SW 1271 (cell line): ENCODE measurements at places on chromosomes 11 and 22.
A peak's percentile ranks its signal among the peaks of the same experiment; 100 is the strongest.

DNA sequence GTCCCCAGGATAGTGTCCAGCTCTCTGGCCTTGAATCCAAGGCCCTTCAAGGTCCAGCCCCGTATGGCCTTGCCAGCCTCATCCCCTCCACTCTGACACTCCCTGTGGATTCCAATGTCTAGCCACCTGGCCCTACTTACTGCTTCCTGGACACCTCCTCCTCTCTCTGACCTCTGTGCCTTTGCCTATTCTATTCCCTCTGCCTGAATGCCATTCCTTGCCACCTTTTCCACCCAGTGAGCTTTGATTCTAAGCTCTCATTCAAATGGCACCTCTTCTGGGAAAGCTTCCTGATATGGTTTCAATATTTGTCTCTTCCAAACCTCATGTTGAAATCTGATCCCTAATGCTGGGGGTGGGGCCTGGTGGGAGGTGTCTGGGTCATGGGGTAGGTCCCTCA is 31.9 kb upstream of the TTLL12 start:
- no peak for DNase-seq

DNA sequence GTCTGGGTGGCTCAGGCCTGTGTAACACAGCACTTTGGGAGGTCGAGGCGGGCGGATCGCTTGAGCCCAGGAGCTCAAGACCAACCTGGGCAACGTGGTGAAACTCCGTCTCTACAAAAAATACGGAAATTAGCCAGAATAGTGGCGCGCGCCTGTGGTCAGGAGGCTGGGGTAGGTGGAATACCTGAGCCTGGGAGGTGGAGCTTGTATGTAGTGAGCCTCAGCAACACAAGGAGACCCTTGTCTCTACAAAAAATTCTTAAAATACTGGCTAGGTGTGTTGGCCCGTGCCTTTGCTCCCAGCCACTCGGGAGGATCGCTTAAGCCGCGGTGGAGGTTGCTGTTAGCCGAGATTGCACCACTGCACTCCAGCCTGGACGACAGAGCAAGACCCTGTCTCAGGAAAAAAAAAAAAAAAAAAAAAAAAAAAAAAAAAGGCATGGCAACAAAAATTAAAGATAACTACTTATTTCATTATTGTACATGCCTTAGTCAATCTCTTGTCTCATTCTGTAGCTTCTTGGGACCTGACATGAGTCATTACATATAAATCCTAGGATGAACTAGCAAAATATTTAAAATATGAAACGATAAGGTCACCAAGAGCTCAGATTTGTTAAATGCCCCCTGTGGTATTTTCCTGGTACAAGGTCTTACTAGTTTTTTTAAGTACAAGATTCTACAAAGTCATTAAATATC is 1.1 kb downstream of the TAF1D start:
- peak; percentile 95 for DNase-seq

DNA sequence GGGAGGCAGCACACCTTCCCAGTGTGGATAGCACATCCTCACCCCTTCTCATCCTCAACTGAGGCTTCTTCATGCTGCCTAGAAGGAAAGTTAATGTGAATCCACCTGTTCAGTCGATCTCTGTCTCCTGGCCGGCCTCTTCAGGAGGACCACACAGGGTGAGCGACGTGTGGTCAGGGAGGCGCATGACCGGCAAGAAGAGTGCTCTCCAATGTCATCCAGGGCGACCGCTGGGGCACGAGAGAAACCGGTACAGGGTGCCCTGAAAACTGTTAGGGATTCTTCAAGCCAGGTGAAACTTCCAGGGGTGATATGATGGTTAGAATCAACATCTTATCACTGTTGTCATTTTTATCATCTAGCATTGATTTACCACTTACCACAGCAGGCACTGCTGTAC is 43.0 kb downstream of the IGSF9B start:
- DNase-seq, result no peak

- DNase-seq, result no peak
Measured at GRCh38 chr22:19889951-19890350, 35.3 kb upstream of the GNB1L start.

- no peak for DNase-seq
Measured at GRCh38 chr11:109998921-109999320, 94.3 kb upstream of the ZC3H12C start.

- no peak for DNase-seq
Measured at GRCh38 chr11:72274435-72274834, 30.5 kb upstream of the PHOX2A start.

GRCh38 chr22:39470451-39471291 is 13.9 kb downstream of the MGAT3 start:
- DNase-seq, result no peak

DNA sequence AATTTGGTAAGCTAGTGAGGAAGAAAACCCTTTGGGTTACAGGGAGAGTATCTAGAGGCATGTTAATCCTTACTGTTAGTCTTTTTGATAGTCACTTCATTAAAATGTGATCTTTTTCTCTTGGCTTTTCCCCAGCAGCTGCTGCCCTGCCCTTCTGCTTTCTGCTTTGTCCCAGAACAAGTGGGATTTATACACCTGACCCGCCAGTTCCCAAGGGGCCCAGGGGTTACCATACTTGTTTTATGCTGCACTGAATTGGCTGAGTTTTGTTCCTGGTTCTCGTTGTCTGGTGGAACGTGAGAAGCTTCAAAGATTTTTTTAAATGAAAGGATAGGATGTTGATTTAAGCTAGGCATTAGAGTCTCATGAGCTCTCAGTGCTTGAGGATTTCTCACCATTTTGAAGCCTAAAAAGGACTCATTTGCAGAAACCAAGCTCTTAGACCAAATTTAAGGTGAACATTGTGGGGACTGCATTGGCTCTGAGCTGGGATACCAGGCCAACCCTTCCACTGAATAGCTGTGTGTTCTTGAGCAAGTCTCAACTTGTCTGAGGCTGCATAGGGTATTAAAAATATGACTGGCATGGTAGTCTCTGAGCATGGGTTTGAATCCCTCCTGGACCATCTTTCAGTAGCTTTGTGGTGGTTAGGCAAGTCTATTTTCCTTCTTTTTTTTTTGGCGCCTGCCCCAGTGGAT is 6.6 kb downstream of the LIMK2 start:
- DNase-seq, result no peak

DNA sequence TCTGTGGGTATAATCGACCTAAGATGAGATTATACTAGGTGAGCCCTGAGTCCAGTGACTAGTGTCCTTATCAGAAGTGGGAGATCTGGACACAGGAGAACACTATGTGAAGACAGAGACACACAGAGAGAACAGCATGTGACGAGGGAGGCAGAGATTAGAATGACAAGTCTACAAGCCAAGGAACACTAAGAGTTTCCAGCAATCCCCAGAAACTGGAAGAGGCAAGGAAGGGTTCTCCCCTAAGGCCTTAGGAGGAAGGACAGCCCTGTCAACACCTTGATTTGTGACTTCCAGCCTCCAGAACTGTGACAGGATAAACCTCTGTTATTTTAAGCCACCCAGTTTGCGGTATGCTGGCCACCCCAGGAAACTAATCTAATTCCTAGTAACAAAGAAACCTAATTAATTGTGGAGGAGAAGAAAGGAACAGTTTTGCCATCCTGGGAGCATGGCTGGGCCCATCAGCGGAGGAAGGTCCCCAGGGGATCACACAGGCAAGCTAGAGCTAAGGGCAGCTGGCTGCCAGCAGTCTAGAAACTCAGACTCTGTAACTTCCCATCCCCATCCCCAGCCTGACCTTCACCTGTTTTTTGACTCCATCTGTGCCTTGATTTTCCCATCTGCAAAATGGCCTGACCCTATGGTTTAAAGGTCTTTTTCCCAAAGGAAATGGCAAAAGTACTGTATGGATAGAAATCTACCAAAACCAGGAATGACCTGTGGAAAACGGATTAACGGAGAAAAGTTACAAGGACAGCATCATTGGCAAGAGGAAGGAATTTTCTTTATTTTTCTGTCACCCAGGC is 10.3 kb upstream of the THOC5 start:
- no peak for DNase-seq

GRCh38 chr11:46106530-46107407 is 14.5 kb downstream of the PHF21A start:
- no peak for DNase-seq

GRCh38 chr22:43828998-43829782 is 17.1 kb upstream of the EFCAB6 start:
- no peak for DNase-seq

- no peak for DNase-seq
Measured at GRCh38 chr11:109864834-109865547, 228.2 kb upstream of the ZC3H12C start.

DNA sequence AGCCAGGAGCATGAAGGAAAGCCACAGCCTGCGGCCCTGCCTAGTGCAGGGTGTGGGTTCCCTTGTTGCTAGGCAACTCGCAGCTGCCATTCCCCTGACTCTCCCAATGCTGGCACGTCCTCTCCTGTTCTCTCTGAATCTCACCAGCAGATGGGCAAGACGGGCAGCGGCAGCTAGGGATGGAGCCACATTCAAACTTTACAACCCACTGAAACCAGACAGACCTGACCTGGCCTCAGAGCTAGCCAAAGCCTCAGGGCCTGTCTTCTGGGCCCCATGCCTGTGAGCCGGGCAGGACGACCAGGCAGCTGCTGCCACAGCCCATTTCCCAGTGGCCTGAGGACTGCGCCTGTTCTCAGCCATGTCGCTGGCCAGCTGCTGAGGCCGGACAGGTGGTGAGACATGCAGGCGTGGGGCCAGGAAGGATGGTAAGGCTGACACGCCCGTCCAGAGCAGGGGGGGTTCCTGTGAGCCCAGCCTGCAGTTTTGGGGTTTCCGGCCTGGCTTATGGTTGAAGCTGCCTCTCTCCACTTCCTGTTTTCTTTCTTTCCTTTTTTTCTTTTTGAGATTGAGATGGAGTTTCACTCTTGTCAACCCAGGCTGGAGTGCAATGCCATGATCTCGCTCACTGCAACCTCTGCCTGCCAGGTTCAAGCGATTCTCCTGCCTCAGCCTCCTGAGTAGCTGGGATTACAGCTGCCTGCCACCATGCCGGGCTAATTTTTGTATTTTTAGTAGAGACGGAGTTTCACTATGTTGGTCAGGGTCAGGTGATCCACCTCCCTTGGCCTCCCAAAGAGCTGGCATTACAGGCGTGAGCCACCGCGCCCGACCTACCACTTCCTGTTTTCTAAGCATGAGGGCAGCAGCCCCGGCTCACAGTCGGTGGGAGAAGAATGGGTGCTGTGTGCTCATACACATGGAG is 4.1 kb downstream of the SUN2 start:
- no peak for DNase-seq

DNA sequence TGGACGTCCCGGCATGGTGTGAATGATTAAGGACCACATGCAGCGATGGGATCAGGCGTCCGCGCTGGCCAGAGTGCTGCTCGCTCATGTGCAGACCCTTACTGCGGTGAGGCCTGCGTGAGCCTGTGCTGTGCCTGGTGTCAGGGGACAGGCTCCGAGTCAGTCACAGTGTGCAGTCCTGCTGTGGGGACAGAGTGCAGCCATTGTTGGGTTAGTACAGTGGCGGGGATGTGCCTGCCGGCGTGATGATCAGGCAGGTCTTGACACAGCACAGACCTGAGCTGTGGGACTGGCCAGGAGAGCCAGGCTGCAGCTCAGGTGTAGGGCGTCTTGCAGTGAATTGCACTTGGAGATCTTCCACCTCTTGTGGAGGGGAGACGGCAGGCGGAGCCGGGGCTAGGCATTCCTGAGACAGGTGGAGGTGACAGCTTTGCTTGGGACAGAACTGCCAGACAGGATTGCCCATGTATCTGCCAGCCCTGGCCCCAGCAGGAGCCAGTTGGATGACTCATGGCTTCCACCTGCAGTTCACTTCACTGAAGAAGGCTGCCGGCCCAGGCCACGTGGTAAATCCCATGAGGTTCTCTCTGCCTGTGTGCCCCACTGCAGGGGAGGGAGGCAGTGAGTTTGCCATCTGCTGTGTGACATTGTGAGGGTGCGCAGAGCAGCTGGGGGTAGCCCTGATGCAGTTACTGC is 17.3 kb downstream of the TRMU start:
- no peak for DNase-seq

- DNase-seq, result no peak
Measured at GRCh38 chr22:48943567-48944432, 883.9 kb downstream of the BRD1 start.

DNA sequence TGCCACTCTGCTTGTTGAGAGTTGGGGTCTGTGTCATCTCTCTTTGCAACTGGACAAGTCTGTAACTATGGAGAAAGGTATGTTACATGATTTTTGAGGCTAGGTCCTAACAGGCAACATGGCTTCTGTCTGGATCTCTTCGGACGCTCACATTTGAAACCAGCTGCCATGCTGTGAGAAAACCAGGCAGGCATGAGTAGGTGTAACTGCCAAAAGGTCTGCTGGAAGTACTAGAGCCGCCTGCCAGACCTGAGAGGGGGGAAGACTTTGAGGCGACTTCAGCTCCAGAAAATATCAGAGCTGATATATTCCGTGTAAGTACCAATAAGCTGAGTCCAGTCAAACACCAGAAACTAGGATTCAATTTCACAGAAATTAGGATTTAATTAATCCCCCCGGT is 579.5 kb downstream of the LRRC4C start:
- no peak for DNase-seq

DNA sequence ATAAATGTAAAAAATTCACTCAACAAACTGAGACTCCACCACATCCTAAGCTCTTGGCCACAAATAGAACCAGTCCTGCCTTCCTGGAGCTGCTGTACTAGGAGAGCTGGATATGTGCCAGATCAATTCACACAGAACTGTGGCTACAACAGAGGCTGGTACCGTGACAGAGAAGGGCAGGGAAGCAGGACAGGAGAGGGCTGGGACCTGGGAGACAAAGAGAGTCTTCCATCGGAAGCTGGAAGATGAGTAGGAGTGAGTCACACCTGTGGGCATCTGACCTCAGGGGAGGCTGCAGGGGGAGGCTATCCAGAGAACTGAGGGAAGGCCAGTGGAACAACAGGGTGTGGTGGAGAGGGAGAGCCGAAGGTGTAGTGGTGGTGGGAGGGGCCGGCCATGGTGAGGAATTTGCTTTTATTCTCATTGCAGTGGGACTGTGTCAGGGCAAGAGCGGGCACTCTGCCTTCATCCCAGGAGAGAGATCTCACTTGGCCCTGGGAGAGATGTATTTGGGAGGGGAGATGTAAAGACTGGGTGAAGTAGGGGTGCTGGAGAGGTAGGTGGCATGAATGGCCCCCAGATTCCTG is 1.9 kb upstream of the LTBP3 start:
- DNase-seq, result peak; percentile 56
